MV-4-11 (cell line): ENCODE measurements at places on chromosomes 4 and X.
A peak's percentile ranks its signal among the peaks of the same experiment; 100 is the strongest.

DNA sequence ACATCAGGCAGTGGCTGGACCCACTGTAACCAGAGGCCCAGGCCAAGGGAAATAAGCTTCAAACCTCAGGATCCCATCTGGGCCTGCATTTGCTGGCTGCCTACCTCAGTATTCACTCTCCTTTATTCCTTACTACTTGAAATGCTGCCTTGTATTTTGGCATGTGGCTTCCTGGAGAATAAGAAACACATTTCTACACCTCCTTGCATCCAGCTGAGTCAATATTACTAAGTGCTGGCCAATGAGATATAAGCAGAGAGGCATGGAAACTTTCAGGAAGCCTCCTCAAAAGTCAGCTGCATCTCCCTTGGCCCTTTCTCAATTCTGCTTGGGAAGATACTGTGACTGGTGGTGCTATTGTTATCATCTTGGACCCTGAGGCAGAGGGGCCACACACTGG, 59.8 kb upstream of the RELL1 start:
- DNase-seq = no peak

- DNase-seq = peak; percentile 58
Measured at GRCh38 chr4:8252301-8253173, 17.0 kb upstream of the HTRA3 start.

GRCh38 chr4:148443512-148444295, 1.5 kb upstream of the NR3C2 start:
- no peak for DNase-seq

DNA sequence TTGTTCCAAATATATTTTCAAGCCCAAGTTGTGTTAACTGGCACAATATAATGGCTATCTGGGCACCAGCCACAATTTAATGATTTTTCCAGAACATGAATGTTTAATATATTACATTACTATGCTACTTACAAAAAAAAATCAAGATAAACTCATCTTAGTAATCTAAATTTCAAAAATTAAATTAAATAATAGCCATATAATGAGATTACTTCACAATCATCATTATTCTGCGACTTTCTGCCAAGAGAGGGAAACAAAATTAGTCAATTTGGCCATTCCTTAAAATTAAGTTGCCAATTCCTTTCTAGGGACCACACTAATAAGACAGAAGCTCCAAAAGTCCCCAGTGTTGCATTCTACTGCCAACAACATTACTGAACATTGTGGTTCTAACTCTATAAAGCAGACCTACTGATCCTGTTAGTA, 7.5 kb downstream of the NEK1 start:
- no peak for DNase-seq

DNA sequence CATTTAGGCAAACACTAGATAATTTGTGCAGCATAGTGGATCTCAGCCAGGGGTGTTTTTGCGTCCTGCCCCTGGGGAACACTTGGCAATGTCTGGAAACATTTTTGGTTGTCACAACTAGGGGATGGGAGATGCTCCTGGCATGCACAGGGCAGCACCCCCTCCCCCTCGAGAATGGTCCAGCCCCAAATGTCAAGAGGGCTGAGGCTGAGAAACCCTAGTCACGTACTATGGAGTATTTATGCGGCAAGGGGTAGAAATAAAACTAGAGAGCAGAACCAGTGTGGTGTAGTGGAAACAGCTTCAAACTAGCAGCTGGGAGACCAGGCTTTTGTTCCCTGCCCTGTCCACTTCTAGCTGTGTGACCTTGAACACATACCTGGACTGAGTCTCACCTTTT, 38.2 kb upstream of the CLCN4 start:
- no peak for DNase-seq

GRCh38 chr4:74549936-74550335, 105.0 kb downstream of the AREG start:
- DNase-seq = no peak

DNA sequence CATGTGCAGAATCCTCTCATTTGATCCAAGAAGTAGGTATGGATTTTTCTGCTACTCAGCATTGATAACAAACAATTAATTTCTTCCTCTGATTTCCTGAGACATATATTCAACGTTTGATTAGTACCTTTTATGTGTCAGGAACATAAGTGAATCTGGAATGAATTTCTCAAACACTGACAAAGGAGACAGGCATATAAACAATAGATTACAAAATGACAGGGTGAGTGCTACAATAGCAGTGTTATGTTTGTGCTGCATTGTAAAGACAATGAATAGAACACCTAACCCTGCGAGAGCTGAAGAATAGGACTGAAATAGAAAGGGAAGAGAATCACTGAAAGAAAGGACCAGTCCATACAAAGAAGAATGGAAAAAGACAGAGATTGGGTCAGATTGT, 52.9 kb downstream of the ARHGAP24 start:
- no peak for DNase-seq

GRCh38 chrX:103344606-103345005, 11.7 kb upstream of the TCEAL9 start:
- DNase-seq = no peak

DNA sequence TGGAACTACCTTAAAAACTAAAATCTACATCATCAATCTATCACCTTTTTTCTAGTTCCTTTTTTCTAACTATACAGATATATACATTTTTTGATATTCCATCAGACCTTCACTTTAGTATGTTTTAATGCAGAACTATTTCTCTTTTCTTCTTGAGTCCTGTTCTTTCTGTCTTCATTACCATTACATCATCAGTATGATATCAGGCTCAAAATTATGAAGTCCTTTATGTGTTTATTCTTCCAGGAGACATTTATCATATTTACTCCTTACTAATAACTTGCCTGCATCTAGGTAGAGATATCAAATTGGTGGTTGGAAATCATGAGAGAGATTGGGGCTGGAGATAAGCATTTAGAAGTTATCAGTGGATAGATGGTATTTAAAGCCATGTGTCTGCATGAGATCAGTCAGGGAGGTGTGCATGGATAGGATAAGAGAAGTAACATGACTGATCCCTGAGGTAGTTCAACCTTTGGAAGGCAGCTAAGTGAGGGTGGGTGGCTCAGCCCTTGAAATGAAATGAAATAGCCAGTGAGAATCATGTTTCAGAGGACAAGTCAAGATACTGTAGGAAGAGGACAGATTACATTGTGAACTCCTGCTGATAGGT, 43.1 kb downstream of the MRPL1 start:
- no peak for DNase-seq

- no peak for DNase-seq
Measured at GRCh38 chrX:13074297-13075262, 30.2 kb upstream of the FAM9C start.

- no peak for DNase-seq
Measured at GRCh38 chrX:11968991-11969390, 169.3 kb upstream of the FRMPD4 start.

- peak; percentile 85 for DNase-seq
Measured at GRCh38 chr4:8348071-8348470, 78.5 kb downstream of the HTRA3 start.

- DNase-seq = no peak
Measured at GRCh38 chrX:88937616-88938015, 190.6 kb downstream of the CPXCR1 start.

DNA sequence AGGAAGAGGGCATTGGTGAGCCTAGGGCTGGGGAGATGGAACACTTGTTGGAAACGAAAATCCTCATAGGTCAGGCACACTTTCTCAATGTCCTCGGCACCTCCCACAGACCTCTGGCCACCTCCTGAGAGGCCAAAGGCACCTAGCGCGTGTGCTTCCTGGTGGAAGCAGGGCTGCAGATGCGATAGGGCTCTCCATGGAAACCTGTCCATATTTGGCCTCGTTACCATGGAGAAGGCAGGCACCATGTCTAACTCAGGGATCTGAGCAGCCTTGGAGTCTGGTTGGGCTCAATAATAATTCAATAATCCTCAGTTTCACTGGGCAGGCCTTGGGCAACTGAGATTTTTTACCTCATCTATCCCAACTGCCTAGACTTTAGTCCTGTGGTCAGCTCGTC, 58.3 kb downstream of the RAI2 start:
- DNase-seq = no peak

DNA sequence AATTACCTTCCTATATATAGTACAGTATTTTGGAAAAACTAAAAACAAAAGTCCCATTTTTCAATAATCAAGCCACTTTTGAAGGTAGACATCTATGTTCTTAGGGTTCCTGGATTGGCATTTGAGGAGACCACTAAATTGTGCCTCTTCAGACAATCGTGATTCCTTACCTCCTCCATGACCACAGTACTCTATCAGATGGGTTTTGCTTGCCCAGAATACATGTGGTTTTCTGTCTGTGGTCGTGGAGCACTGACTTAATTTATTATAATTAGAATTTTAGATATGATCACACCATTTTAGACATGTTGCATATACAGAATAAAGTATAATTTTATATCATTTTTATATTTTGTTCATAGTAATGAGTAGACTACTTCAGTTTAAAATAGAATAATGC, 67.9 kb downstream of the NDST3 start:
- DNase-seq = no peak

- DNase-seq = no peak
Measured at GRCh38 chr4:44580231-44580630, 71.2 kb downstream of the YIPF7 start.

GRCh38 chr4:121777625-121778024, 12.7 kb upstream of the SMIM43 start:
- no peak for DNase-seq
